Stimulated activated CD8-positive, alpha-beta memory T cell treated with anti-CD3 and anti-CD28 coated beads, Interleukin-12 subunit alpha, Interleukin-12 subunit beta, amount 100 ng/mL, for 4 hours (primary cell): ENCODE measurements at places on chromosomes 2 and 18.

DNA sequence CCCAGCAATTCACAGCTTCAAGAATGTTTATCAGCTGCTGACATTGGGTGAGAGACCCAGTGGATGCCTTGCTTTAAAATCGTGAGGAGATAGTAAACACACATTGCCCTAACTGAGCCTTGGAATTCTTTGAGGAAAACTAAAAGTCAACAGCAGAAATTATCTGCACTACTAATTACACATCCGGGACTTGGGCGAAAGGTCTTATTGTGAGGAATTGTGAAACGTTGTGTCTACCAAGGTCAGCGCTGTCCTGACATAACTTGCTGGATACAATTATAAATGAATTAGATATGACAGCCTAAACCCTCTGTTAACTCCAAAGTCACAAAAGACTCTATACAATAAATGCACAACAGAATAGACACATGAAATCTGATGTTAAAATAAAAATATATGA, 121.4 kb downstream of the ST6GAL2 start:
- DNase-seq = no peak

GRCh38 chr2:149924028-149924427, 336.5 kb upstream of the MMADHC start:
- DNase-seq = no peak

GRCh38 chr18:48351216-48352050, 57.8 kb downstream of the ZBTB7C start:
- DNase-seq = no peak

GRCh38 chr2:43293744-43294695, 67.6 kb upstream of the ZFP36L2 start:
- DNase-seq = no peak

GRCh38 chr2:20579866-20580265, 71.0 kb downstream of the HS1BP3 start:
- no peak for DNase-seq

DNA sequence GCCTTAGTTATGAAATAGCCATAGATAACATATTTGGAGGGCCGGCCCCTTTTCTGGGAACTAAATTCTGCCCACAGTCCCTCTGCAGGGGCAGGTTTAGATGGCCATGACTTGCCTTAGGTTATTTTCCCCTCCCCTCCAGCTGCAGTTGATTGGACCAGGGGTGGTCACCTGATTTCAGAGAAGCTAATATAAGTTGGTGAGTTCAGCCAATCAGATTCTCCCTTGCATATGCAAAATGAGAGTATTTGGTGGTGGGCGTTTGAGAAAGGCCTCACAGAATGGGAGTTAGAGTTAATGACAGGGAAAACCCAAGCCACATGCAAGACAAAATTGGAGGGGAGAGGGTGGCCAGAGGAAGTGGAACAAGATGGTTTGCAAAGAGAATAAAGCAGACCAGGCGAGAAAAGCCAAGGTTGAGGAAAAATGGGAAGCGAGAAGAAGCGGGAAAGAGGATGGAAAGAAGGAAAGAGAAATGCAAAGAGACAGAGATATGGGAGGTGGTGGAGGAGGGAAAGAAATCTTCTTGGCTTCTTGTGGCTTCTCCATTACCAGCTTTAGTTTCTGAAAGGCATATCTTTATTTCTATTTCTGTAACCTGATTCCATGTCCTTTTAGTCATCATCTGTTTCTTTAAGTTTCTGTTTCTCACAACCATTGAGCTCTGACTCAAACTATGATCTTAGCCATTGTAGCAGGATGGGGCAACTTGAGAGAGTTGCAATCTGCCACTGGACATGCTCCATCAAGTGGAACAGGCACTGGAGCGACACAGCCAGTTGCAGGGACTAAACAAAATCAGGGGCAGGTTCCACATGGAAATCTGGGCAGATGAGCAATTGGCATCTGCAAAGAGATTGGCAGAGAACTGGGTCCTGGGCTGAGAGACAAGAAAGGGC, 108.1 kb upstream of the SIX3 start:
- no peak for DNase-seq

- no peak for DNase-seq
These were observed 120.3 kb downstream of the FAM161A start for GRCh38 chr2:61733563-61733962.

GRCh38 chr2:117339980-117340379, 474.5 kb upstream of the DDX18 start:
- DNase-seq = no peak

DNA sequence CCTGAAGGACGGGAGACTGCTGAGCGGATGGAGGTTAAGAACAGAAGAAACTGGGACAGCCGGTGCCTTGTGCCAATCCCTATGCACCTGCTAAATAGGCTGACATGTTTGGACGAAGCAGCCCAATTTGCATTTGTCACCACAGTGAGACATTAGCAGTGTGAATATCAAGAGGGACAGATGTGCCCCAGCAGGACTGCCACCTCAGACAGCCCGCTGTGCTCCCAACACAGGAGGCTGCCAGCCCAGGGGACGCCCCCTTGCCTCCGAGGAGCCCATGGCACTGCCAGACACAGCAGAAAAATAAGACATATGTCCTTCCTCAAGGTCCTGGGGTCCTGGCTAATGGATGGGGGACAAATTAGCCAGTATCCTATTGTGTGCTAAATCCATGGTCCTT, 306.7 kb upstream of the POU3F3 start:
- DNase-seq = no peak

DNA sequence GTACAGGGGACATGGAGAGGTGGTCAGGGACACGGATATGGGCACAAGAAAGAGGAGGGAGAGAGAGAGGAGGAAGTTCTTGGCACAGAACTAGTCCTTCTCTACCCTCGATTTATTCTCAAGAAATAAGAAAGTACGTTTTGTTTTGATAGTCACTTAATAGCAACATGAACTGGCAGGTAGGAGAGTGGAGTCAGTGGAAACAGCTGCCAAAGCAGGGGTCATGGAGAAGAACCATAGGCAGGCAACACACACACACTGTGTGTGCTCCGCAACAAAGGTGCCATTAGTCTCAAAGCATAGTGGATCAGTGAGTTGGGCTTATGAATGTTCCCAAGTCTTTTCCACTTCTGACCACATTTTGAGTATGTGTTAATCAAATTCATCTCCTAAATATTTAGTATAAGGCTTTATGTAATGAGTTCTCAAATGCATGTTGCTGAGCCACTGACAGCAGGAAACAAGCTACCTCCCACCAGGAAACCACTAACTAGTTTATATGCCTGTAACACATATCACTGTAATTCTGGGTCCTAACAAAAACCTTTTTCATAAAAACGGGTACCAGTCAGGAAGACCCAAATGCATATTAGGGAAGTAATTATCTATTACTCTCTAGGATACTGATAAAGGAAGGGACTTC, 41.1 kb downstream of the IWS1 start:
- no peak for DNase-seq

DNA sequence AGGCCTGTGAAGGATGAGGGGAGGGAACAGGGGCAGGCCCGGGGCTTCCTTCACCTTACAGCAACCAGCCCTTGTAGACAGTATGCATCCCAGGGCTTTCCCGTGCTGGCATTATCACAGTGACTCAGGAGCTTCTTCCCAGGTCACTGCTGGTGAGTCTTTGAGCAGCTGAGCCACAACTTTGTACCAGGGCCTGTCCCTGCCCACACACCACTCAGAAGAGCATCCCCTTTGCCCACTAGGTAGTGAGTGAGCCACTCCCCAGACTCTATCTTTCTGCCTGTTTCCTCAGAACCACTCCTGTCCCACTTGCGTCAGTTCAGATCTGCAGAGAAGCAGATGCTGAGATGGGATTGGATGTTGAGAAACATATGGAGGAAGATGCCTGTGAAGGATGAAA, 69.6 kb upstream of the ALPP start:
- DNase-seq = no peak

- DNase-seq = no peak
These were observed 23.9 kb downstream of the SP5 start for GRCh38 chr2:170739048-170739447.

DNA sequence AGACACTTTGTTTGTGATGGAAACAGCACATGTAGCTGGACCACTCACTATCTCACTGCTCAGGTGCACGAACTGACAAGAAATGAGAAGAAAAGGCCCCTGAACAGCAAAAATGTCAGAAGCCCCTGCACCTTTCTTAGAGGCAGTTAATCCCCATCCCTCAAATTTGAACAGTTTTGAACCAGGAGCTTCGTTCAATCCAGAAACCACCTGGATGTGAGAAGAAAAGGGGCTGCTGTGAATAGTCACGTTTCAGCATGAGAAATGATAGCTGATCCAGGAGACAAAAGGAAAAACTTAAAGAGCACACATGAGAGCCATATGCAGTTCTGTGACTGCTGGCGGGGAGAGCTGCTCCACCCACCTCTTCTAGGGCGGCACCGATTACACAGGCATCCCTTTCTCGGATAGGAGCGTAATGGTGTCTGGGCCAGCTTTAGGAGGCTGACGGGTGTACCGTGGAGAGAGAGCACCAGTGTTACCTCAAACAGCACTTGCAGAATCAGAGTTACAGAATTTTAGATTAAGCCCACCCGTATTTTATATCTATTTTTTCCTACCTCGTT, 117.0 kb upstream of the EML6 start:
- DNase-seq = no peak

- DNase-seq = no peak
These were observed 212.3 kb downstream of the BCL11A start for GRCh38 chr2:60341151-60341550.

DNA sequence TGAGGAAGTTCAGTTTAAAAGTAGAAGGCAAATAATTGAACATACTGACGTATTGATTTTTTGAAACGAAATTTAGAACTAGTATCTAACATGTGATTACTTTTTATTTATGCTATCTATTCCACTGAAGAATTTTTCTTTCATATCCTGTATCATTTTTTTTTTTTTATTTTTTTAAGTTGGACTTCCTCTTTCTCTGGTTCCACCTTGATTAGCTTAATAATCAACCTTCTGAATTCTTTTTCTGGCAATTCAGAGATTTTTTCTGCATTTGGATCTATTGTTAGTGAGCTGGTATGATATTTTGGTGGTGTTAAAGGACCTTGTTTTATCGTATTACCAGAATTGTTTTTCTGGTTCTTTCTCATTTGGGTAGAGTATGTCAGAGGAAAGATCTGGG, 411.2 kb downstream of the SOX11 start:
- DNase-seq = no peak

- no peak for DNase-seq
These were observed 106.3 kb downstream of the TTN start for GRCh38 chr2:178700922-178701342.
